ENCODE measurements at places on chromosomes 2 and 18.
A peak's percentile ranks its signal among the peaks of the same experiment; 100 is the strongest.

- no peak for DNase-seq
Observed at GRCh38 chr2:1306014-1306686, 107.1 kb upstream of the TPO start.

DNA sequence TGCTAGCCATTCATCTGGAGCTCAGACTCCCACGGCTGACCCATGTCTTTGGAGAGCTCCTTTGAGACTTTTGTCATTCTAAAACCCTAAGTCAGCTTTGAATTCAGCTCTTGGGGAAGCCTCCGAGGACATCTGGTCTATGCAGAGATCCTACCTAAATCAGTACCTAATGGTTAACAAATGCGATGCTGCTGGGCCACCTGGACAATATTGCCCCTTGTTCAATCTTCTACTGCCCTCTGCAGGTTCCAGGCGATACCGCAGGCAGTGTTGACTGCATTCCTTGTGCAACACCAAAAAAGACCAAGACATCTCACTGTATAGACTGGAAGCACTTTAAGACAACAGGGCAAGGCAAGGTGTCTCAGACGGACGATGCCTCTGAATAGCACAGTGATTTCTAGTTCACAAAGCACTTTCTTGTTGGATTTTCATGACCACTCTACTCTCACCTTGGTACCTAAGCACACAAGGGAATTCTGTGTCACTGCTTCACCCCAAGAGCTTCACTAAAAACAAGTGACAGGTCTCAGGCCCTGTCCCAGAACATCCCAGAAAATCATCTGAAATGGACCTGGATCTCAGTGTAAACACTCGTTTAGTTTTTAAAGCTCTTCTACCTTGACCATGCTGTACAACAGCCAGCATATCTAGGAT, 80.9 kb downstream of the XDH start:
- DNase-seq = peak; percentile 78

GRCh38 chr2:232588680-232589585, 38.4 kb downstream of the EIF4E2 start:
- DNase-seq = peak; percentile 25

DNA sequence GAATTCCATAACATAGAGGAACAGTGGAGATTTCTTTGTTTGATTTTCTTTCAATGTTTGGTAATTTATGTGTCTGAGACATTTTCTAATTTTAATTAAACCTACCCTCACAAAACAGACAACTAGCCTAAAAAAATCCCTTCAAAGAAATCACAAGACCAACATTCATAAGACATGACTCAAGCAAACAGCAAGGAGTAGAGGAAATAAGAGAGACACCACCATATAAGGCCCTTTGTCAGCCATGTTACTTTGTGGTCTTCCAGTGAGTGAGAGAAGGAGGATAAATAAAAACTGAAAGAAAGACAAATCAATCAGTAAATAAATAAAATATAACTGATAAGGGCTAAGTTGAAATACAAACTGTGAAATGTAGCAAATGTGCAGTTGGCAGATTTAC, 830.8 kb upstream of the SLC39A10 start:
- DNase-seq = peak; percentile 33

DNA sequence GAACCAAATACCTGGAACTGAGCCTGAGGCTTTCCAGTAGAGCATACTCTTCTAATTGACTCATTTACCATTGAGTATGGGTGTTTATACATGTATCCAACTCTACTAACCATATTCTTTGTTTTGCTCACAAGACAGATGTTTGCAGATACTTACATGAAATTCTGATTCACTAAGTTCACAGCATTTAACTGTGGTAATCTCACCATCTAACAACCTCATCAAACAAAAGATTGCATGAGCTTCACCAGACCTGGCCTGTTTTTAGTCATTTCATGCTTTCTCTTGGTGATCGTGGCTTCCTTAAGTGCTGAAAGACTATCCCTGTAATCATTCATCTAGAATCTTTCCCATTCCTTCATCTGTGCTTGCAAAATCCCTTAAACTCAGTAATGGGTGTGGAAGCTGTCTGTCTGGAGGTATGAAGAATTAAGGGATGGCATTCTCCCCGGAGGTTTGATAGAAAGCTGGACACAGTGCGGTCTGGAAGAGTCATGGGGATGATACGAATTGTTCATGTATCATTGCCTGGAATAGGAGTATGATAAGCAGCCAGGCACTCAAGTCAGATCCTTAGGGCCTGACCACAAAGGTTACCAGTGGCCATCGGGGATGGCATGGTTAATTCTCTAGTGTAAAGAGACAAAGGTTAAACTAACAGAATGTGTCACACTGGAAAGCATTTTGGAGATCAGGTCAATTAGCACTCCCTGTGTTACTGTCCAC, 42.0 kb upstream of the IL1R1 start:
- DNase-seq = peak; percentile 42

- DNase-seq = no peak
Observed at GRCh38 chr18:3930126-3931012, 480.4 kb downstream of the TGIF1 start.

DNA sequence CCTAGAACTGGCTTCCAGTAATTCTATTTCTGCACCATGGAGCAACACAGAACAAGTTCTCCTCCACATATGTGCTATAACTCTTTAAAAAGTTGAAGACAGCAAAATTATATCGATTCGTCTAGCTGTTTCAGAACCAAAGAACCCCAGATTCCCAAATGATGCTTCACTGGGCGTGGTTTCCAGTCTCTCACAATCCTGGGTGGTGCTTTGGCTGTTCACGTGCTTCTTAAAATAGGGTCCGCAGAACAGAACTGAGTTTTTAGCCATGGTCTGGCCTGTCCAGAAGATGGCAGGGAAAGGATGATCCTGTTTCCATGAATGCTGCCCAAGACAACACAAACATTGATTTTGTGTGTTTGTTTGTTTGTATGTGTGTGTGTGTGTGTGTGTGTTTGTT, 37.6 kb upstream of the PARD3B start:
- no peak for DNase-seq

GRCh38 chr2:130351711-130352110, 4.1 kb upstream of the PTPN18 start:
- DNase-seq = no peak

DNA sequence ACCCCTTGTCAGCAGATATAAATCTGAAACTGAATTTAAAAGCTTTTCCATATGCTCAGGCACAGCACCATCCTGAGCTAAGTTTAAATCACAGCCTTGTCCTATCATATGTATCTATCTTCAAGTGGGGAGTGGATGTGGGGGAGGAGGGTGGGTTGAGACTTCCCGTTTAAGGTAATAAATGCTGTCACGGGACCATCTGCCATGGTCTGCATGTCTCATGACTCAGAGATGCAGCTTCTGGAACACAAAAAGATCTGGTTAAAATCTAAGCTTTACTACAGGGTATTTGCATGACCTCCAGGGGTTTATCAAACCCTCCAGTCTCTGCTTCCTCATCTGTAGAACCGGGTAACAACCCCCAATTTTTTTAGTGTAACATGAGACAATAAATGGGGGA, 377.7 kb upstream of the ST6GAL2 start:
- DNase-seq = peak; percentile 25

GRCh38 chr18:48065601-48065995, 135.1 kb upstream of the SMAD2 start:
- DNase-seq = no peak

GRCh38 chr2:70029814-70030409, 57.4 kb upstream of the PCBP1 start:
- no peak for DNase-seq

- DNase-seq = peak; percentile 5
Observed at GRCh38 chr2:126359494-126359893, 296.5 kb upstream of the GYPC start.

GRCh38 chr2:9760069-9760901, 83.0 kb upstream of the TAF1B start:
- DNase-seq = no peak

- DNase-seq = no peak
Observed at GRCh38 chr18:79903787-79904356, 47.6 kb downstream of the SLC66A2 start.

DNA sequence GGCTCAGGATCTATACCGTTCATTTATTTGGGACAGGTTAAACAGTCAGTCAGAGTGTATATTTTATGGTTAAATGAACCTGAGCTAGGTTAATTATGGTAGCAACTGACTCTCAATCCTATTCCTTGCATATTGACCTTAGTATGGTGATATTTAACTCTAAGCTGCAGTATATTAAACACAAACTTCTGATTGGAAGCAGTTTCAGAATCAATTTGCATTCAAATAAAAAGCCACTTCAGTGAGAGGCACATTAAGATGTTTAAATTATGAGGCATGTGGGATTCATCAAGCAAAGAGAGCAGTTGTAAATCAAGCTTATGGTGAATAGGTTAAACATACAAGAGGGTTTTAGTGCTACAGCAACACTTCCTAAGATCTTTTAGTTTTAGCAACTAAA, 40.4 kb downstream of the FRZB start:
- no peak for DNase-seq

DNA sequence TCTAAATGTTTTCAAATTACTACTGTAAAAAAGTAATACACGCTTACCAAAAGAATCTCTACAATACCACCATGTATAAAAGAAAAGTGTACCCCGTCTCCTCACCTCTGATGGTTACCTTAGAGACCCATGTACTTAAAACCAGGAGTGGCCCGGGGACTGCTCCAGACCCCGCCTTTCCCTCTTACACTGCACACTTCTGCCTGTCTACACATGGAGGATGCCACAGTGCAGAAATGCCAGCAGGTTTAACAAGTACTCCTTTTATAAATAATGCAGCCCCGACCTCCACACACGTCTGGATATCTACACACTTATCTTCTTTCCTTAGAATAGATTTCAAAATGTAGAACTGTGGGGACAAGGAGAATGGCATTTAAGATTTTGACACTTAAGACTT, 5.3 kb downstream of the HDAC4 start:
- no peak for DNase-seq

GRCh38 chr18:71045331-71046065, 756.7 kb downstream of the SOCS6 start:
- peak; percentile 83 for DNase-seq

GRCh38 chr2:28403370-28403956, 10.8 kb downstream of the FOSL2 start:
- DNase-seq = no peak

DNA sequence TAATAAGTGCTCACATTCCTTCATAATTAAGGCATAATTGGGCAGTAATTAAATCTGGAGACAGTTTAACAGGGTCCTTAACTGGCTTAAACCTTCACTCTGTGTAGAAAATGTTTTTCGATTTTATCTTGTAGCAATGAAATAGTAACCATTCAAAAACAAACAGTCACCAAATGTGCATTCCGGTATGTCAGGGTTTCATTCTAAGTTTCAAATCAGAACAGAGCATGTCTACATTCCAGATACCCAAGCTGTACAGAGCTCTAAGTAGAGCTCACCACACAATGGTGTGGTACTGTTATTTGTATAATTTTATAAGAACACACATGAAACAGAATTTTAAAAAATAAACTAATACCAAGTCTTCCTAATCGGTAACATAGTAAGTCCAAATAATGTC, 52.6 kb downstream of the SMAD2 start:
- DNase-seq = no peak

DNA sequence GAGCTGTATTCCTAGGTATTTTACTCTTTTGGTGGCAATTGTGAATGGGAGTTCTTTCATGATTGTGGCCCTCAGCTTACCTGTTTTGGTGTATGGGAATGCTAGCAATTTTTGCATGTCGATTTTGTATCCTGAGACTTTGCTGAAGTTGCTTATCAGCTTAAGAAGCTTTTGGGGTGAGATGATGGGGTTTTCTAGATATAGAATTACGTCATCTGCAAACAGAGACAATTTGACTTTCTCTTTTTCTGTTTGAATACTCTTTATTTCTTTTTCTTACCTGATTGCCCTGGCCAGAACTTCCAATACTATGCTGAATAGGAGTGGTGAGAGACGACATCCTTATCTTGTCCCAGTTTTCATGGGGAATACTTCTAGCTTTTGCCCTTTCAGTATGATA, 191.2 kb downstream of the KCNE4 start:
- DNase-seq = no peak

- DNase-seq = no peak
Observed at GRCh38 chr2:54628418-54628817, 95.0 kb upstream of the EML6 start.

GRCh38 chr2:219254590-219255201, 978 bp upstream of the TUBA4A start:
- DNase-seq = no peak

- no peak for DNase-seq
Observed at GRCh38 chr2:127104881-127105655, 1.9 kb downstream of the BIN1 start.

DNA sequence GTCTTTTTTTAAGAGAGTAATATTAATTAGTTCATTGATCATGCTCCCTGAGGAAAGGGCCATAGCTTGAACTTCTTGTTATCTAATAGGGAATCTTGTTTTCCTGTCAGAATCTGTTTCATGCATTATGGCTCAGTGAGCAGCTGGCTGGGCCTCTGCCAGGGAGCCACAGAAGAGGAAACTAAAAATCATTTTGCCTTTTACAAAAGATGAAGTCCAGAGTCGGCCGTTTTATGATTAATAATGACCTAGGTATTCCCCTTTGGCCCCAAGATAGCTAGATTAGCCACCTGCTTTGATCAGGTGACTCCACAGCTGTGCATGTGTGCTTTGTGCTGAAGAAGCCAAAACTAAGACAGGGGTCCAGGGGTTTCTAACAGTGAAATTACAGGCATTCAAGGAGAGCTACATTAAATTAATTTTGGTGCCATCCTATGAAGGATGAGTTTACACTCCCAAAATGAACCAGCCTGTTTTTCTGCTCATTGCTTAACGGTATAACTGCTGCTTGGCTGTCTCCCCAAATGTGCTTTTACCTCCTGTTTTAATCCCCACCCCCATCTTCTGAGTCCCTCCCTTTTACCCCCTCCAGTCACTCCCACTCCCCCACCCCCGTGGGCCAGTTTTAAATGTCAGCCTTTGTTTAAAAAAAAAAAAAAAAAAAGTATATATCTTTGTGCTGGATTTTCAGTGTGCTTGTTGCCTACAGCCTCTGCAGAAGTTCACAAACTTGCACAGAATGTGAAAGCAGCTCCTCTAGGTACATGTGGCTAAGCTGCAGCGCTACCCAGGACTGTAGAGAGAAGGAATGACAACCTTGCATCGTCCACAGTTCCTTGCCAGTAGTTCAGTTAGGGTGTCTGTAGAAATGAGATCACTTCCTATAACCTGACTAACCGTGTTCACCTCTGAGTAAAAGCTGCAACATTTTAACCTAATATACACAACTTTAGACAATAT, 93.1 kb downstream of the CABLES1 start:
- peak; percentile 50 for DNase-seq

Data from kidney glomerular epithelial cell (primary cell).